HFFc6 (cell line): ENCODE measurements at places on chromosomes 6 and 20.

- no peak for DNase-seq
These were observed 218.5 kb downstream of the ARHGAP18 start for GRCh38 chr6:129491436-129491835.

DNA sequence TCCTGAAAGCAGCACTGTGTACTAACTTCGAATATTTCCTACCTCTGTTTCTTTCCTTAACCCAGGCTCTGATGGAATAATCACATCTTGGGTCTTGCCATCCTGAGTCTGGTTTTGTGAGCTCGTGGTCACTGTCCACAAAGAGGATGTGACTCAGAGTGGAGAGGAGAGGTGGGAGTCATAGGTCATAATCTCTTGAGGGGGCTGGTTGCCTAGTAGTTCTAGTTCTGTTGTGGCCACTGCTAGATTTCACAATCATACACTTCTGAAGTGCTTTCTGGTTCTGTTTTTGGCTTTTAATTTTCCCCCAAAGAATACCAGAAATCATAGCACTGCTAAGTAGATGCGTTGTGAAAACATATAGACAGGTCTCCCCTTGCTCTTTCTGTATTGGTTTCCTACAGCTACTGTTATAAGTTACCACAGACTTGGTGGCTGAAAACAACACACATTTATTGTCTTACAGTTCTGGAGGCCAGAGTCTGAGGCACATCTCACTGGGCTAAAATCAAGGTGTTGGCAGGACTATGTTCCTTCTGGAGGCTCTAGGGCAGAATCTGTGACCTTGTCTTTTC is 102.8 kb downstream of the NRSN1 start:
- DNase-seq, result no peak

DNA sequence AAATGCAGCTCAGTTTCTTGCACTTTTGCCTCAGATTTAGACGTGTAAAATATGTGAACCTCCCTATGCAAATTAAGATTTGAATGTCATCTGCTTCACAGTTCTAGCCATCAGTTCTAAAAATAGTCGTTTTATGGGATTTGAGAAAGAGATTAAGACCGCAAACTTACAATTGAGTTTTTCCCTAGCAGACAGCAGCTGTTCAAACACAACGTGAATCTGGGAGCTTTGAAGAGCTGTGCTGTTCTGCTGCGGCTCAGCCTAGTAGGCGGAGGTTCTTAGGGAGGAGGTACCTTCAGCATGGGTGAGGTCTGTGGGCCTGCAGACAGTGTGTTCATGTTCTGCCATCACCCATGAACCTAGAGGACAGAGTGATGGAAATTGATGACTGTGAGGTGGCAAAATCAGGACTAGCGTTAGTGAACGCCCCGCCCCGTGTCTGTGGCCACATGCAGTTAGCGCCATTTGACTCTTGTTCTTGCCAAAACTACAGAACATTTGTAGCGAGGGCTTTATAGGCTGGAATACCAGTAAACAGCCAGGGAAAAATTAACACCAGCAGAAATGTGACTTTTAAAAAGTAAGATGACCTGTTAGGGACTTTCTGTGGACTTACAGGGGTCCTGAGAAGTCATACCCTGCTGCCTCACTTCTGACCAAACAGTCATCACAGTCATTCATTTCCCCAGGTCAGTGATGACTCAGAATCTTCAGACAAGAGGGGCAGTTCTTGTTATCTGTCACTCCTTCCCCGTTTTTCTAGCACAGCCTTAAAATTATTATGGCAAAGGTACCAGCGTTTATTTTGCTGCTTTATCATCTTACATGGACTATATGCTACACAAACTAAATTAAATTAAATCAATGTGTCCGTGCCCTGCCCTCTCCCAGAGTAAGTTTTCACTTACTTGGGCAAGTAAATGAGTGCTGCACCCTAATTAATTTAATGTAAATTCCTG is 84.3 kb upstream of the TMEM181 start:
- DNase-seq, result peak; percentile 67

GRCh38 chr6:151434369-151434768 is 17.6 kb downstream of the RMND1 start:
- no peak for DNase-seq

DNA sequence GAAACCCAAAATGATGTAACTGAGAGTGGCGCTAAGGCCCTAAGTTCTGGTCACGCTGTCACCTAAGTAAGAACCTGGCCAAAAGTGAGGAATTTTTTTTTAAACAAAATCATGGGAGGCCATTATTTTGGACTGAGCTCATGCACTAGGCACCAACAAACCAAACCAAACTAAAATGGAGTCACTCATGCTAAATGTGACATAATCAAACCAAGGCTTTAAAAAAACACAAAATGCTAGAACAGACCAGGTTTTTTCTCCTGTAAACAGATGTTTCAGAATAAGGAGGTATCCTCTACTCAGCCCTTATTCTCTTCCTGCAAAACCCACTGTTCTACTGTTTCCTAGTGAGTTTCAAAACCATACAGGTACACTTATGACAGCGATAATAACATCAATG is 1.1 kb upstream of the C6orf89 start:
- no peak for DNase-seq

DNA sequence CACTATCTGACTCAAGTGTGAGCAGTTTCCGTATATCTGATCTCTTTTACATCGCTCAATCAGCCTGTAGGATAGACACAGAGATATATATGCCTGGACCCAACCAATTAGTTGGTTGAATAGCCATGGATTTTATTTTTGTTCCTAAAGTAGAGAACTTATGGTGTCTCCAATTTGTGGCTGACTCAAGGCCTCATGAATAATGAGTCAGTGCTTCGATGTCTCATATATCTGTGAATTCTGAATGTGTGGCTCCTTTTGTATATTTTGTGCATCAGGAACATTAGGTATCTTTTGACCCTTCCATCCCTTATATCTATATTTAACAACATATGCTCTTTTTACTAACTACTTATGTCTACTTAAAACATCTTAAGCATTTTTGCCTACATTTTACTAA is 64.5 kb downstream of the OR2B2 start:
- peak; percentile 49 for DNase-seq

DNA sequence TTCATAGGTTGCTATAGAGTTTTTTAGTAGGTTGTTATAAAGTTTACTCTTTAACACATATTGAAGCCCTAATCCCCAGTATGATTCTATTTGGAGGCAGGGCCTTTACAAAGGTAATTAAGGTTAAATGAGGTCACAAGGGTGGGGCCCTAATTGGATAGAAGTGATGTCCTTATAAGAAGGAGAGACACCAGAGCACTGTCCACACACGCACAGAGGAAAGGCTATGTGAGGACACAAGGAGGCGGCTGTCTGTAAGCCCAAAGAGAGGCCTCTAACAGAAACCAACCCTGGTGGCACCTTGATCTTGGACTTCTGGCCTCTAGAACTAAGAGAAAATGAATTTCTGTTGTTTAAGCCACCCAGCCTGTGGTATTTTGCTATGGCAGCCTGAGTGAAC is 98.5 kb downstream of the GJA10 start:
- no peak for DNase-seq

DNA sequence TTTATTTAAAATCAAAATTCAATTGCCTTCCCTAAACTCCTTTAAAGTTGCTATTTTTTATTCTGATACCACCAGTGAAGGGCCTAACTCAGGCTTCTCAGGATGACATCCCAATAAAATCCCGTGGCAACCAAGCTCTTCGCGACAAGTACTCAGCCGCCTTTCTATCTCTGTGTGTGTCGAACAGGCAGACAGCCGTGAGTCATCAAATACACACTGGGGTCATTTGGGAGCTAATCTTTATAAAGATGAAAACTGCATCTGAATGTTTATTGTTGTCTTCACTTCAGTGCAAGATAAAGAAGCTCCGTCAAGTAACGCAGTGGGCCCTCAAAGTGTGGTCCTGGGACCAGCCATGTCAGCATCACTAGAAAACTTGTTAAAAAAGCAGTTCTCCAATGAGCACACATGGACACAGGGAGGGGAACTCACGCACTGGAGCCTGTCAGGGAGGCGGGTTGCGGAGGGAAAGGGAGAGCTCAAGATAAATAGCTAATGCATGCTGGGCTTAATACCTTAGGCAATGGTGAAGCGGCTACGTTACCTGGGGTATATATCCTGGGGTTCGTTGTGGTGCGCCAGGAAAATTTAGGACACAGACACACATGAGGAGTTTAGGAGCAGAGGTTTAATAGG is 119.3 kb downstream of the RNF144B start:
- DNase-seq, result no peak

DNA sequence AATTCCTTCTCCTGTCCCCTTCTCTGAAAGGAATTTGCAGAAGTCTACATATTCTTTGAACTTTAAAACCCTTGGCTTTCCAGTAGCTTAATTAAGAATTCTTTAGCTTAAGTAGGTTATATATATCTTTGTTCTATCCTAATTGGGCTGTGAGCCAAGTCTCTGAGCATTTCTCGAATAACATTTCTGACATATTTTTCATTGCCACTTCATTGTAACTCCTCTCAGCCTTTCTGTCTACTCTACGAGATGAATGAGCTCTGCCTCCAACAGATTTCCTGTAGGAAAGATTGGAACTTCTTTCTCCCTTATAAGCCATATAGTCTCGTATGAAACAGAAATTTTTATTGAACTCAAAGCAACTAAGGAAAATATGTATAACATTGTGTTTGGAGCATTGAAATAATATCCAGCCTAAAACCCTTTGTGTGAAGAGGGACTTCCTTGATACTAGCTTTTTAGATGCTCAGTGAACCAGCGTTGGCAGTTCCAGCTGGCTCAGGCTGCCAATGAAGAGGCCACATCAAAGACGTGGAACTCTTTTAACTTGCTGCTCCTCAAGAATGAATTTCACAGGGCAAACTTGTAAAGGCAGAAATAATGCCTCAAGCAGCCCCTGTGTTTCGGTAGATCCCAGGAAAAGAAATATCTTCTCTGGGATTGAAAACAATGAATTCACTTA is 87.7 kb upstream of the NOX3 start:
- DNase-seq, result no peak

GRCh38 chr6:132053511-132053910 is 102.3 kb upstream of the CCN2 start:
- DNase-seq, result peak; percentile 35

- DNase-seq, result no peak
These were observed 43.6 kb downstream of the RREB1 start for GRCh38 chr6:7151381-7151780.

DNA sequence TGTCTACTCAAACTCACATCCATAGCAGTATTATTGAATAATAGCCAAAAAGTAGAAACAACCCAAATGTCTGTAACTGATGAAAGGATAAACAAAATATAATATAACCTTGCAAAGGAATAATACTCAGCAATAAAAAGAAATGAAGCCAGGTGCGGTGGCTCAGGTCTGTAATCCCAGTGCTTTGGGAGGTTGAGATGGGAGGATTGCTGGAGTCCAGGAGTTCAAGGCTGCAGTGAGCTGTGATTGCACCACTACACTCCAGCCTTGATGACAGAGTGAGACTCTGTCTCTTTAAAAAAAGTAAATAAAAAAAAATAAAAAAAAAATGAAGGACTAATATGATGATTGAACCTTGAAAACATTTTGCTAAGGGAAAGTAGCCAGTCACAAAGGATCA is 22.1 kb upstream of the KIF16B start:
- DNase-seq, result no peak

GRCh38 chr6:16409531-16410441 is 171.4 kb downstream of the GMPR start:
- DNase-seq, result peak; percentile 56

GRCh38 chr20:31716818-31717477 is 5.7 kb downstream of the BCL2L1 start:
- no peak for DNase-seq

DNA sequence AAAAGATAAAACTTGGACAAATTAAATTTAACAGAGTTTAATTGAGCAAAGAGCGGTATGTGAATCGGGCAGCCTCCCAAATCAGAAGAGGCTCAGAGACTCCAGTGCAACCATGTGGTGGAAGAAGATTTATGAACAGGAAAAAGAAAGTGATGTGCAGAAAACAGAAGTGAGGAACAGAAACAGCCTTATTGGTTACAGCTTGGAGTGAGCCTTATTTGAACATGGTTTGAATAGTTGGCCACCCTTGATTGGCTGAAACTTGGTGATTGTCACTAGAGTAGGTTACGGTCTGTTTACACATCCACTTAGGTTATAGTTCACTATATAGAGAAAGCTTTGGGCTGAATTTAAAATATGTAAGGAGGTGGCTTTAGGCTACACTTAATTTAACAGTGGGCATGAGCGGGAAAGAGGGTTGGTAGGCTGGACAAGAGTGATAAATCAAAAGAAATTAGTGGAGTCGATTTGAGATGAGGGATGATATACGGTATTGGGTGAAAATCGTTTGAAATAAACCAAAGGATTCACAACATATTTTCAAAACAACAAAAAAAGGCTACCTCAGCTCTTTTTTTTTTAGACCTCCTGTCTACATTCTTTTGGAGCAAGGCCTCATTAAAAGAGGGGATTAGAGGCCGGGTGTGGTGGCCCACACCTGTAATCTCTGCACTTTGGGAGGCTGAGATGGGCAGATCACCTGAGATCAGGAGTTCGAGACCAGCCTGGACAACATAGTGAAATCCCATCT is 84.3 kb upstream of the PREP start:
- no peak for DNase-seq

- peak; percentile 39 for DNase-seq
These were observed 2.0 kb downstream of the SPAG4 start for GRCh38 chr20:35617397-35618262.

DNA sequence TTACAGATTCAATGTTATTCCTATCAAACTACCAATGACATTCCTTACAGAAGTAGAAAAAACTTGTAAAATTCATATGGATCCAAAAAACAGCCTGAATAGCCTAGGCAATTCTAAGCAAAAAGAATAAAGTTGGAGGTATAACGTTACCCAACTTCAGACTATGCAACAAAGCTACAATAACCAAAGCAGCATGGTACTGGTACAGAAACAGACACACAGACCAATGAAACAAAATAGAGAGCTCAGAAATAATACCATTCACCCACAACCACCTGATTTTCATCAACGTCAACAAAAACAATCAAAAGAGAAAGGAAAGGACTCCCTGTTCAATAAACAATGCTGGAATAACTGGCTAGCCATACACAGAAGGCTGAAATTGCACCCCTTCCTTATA is 17.2 kb upstream of the PLN start:
- no peak for DNase-seq
